EL (cell line): ENCODE measurements at places on chromosomes 3 and 15.
A peak's percentile ranks its signal among the peaks of the same experiment; 100 is the strongest.

- no peak for DNase-seq
Measured at GRCh38 chr3:127119693-127120464, 73.1 kb upstream of the PRR23E start.

DNA sequence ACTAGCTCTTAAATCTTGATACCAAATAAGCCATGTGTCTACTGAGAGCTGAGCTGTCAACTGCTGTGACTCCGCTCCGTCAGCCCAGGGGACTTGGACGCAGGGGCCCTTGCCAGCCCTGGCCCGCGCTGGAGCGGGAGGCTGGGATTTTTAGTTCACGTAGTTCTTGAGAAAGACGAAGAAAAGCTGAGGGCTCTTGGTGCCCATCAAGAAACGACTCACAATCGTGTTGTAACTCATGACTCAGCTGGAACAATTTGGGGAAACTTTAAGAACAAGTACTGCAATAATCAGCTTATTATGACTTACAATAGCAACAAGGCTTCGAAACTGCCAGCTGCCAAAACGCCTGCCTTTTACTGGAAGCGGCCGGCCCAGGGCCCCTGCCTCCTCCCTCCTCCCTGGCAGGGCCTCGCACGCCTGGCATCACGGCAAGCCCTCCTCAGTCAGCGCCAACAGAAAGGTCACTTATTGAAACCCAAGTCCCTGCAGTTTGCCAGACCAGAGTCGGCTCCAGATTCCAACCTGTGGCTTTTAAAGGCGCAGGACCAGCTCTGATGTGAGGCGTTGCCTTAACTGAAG, 60.3 kb downstream of the RGMA start:
- DNase-seq = peak; percentile 36

DNA sequence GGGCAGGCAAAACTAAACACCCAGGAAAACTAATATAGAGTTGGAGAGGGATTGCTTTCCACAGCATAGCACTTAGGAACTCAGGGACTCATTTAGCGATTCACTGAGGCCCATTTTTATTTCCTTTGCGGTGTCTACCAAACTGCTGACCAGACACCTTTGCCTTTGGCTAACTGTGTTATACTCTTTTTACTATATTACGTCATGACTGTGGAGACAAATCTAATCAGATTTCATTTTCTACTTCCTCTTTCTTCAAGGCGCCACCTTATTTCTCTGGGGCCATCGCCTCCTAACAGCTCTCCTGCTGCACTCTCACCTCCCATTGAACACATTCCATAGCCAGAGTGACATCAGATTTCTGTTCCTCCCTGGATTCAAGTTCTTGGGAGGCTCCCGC, 215.7 kb upstream of the WNT5A start:
- no peak for DNase-seq

DNA sequence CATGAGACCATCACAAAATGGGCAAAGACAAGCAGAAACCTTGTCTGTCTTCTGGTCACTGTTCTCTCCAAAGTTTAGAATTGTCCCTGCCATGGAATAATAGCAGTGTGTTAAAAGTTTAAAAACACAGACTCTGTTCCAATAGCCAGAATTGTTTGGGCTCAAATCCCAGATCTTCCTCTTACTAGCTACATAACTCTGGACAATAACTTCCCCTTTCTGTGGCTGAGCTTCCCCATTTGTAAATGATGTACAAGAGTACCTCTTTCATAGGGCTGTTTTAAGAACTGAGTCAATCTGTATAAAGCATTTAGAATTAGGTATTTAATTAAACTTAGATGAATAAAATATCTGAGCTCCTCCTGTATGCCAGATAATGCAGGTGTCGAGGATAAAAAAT, 623.0 kb downstream of the NTRK3 start:
- no peak for DNase-seq

DNA sequence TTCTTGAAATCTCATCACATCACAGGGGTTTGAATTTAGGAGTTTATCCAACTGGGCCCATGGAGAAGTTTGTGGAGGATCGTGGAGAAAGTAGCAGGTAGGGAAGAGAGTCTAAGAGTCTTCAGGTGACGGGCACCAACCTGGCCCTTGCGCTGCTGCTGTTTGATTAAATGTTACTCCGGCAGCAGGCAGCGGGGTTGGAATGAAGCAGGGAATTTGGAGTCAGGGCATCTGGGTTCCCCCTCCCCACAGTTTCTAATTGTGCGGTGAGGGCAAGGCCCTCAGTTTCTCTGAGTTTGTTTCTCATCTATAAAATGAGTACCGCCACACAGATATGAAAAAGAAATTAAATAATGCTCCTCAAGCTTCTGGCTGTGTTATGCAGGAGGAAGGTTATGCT, 182.9 kb upstream of the RGMA start:
- DNase-seq = no peak

DNA sequence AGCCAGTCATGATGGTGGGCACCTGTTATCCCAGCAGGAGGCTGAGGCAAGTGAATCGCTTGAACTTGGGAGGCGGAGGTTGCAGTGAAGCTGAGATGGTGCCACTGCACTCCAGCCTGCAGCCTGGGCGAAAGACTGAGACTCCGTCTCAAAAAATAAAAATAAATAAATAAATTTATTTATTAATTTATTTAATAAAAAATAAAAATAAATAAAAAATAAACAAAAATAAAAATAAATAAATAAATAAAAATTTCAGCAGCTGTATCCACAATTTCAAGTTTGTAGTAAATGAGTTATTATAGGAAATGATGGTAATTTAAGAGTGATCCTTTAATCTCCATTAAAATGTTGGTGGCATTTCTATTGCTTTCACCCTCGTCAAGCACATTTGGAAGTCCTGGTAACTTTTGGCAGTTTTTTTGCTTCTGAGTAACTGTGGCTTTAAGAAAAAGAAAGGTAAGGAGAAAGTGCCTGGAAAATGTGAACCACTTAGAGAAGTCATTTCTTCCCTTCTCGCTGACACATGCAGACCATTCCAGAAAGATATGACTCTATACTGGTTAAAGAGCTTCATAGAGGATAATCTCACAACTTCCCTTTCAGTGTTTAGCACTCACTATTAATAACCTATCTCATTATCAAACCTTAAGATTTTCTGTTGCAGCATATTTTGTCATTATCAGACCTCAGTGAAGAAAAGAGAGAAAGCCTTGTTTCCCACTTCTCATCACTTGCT, 296.6 kb downstream of the TIGIT start:
- no peak for DNase-seq

DNA sequence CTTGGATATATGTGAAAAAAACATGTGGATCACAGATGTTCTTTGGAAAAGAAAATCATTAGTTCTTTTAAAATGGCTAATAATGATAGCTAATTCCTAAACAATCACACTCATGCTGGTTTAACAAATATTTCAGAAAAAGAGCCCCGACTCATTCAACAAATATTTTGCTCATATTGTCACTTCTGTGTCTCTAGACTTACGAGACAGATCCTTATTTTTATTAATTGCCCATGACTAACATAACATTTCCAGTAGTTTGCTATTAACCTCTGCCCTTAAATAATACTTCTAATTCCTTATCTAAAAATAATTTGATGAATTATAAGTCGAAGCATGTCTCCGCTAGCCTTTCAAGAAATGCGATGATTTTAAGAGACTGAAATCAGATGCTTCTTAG, 70.4 kb downstream of the SATB1 start:
- no peak for DNase-seq

DNA sequence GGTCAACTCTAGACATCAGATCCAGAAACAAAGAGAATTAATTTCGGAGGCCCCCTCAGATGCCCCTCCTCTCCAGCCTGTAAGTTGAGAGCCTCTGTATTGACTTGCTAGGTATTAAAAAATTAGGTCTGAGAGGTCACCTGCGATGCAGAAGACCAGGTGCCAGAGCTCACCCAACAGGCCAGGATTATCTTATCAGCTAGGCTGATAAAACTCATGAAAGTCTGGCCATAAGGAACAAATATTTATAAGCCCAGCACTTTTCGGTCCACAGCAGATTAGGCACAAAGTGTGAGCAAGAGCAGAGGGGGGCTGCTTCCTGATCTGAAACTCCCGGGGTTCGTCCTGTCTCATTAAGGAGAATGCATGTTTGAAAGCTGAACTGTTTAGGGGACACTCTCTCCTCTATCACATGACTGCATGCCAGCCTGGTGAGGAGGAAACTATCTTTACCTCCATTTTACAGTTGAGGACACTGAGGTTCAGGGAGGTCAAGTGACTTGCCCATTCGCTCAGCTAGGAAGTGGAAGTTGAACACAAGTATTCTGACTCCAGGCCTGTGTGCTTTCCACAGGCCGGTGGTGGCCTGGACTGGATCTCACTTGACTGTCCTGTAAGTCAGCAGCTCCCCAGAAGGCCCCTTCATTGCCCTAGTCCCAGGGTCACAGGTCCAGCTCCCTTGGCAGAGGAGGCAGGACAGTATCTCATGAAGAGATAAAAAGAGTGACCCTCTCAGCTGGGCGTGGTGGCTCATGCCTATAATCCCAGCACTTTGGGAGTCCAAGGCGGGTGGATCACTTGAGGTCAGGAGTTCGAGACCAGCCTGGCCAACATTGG, 39.6 kb upstream of the MAGEF1 start:
- DNase-seq = no peak

DNA sequence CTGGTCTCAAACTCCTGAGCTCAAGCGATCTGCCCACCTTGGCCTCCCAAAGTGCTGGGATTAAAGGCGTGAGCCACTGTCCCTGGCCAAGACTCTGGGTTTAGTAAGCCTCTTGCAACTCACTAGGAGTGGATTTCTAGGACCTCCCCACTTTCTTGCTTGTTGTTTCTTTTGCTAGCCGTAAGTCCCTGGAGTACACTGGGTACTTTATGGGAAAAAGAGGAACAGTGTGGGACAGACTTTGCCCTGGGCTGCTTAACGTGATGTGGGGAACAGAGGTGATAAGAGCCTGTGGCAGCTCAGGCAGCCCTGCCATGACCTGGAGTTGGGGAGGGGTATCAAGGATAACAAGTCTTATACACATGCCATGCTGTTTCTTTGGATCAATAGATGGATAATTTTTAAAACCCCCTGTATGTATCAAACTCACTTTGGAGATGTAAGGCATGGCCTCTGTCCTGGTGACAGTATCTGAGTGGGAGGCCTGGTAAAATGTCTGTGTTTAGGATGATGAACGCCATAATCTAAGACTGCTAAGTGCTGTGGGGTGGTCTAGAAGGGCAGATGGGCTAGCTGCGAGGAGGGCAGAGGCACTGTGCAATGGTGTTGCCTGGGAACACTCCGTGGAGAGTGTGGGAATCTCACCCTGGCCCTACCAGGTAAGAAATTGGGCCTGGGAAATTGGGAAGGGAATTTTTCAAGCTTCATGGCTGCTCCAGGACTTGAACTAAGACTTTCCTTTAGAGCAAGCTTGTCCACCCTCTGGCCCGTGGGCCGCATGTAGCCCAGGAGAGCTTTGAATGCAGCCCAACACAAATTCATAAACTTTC, 54.8 kb downstream of the SMAD3 start:
- DNase-seq = no peak

DNA sequence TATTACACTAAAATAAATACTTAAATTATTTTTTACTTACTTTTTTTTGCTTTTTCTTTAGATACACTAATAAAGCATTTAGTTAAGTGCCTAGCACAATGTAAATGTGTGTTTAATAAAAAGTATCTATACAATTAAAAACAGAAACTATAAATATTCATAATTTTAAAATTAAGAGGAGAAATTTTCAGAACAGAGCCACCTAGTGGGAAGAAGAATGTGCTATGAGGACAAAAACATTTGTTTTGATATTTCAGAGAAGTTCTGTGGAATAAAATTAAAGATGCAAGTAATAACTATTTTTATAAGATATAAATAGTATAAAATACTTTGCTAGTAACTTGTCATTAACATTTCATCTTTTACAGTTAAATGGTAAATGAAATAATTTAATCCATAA, 33.6 kb upstream of the PLSCR5 start:
- no peak for DNase-seq

GRCh38 chr15:60551781-60552161, 72.8 kb upstream of the ICE2 start:
- DNase-seq = no peak

GRCh38 chr3:94001191-94001590, 21.2 kb downstream of the ARL13B start:
- no peak for DNase-seq

DNA sequence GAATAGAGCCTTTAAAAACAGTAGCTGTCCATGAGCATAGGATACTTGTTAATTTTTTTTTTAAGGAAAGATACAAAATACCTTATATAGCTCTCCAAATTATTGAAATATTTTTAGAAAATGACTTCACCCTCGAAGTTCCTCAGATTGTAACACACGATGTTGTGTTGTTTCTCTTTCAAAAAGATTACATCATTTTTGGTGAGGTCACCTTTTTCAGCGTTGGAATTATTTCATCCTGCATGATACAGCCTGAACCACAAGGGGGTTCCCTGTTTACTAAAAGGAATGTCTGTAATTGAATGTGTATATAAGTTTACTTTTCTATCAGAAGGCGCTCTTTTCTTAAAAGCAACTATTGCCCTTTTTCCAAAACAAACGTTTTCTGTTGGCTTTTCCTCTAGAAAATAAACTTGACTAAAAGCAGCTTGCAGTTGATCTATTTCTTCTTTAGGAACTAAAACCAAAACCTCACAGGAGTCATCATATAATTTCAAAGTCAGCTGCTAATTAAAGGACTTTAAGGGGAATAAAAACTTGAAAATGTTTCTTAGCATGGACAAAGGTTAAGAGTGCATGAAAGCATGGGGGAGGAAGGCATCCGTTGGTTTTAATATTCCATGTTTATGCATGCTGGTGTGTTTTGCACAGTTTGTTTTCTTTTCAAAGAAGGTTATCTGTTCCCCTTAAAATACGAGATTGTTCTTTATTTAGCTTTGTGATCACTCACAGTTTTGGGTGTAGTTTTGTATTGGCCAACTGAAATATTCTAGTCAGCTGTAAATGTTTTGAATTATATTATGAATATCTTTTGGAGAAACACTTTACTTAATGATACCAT, 29.4 kb downstream of the LYSMD4 start:
- DNase-seq = peak; percentile 91

- DNase-seq = no peak
Measured at GRCh38 chr15:81080996-81081395, 53.1 kb upstream of the CFAP161 start.

- DNase-seq = no peak
Measured at GRCh38 chr3:156725682-156726081, 51.3 kb downstream of the TIPARP start.

DNA sequence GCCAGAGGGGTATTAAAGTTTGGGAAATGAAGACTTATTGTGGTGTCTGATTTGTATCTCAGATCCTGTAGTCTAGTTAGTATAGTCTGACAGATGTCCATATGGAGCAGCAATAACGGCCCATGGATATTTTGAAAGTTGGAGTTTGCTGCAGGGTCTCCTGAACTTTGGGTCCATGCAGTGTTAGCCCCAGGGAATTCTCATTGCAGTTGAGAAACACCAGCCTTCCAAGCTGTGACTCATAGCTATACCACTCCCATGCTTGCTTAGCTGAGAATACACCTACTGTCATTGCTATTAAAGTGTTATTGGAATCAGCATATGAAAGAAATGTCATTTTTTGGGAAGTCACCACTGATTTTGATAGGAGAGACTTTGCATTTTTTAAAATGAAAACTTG, 29.2 kb downstream of the TMOD2 start:
- peak; percentile 12 for DNase-seq

- no peak for DNase-seq
Measured at GRCh38 chr3:249587-250262, 53.2 kb downstream of the CHL1 start.

GRCh38 chr15:76056931-76057330, 2.9 kb upstream of the TMEM266 start:
- DNase-seq = no peak
